ENCODE measurements at places on chromosomes 7 and 10. TPM values are rescaled to one million over a fixed set of nuclear protein-coding genes. Genes with fewer than 3 reads are reported as not detected.
A peak's percentile ranks its signal among the peaks of the same experiment; 100 is the strongest.

The ZNF467 gene
- 4.1 TPM for total RNA-seq

DNA sequence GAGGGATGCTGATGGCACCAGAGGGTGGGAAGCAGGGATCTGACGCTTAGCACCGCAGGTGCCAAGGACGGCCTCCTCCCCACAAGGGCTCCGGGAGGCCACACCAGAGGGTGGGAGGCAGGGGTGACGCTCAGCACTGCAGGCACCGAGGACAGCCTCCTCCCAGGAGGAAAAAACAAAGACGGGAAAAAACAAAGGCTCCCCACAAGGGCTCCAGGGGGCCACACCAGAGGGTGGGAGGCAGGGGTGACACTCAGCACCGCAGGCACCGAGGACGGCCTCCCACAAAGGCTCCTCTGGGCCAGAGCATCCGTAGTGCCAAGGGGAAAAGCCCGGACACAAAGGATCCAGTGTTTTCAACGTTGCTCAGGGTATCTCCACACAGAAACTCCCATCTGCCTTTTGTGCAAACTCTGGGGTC is 25.6 kb downstream of the DIP2C start:
- DNase-seq: no peak

- peak; percentile 68 for DNase-seq
Measured at GRCh38 chr10:71255808-71256660, 43.7 kb downstream of the UNC5B start.

DNA sequence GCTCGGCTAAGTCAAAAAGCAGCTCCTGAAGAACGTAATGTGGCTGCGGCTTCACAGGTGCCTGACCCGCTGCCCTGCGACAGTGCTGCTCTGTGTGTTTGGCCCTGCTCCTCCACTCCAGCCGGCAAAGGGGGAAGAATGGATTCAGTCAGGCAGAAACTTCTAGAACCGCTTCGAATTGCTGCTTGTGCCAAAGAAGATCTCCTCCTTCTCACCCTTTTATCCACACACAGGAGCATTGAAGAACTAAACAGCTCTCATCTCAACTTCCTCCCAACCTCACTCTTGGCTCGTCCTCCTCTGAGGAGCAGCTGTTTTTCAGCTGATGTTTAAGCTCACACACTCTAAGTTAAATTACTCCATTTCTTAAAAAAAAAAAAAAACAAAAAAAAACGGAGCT is 651.4 kb downstream of the INHBA start:
- DNase-seq: no peak

GRCh38 chr7:98024075-98024474 is 34.1 kb upstream of the OCM2 start:
- DNase-seq: no peak
